Uterus (tissue), 4 donors: ENCODE measurements at places on chromosomes 4 and X. TPM values are rescaled to one million over a fixed set of nuclear protein-coding genes. Genes with fewer than 3 reads are reported as not detected.

- DNase-seq = no peak
Measured at GRCh38 chrX:29148511-29148910, 561.3 kb downstream of the IL1RAPL1 start.

- DNase-seq = no peak
Measured at GRCh38 chr4:40421839-40422708, 86.9 kb downstream of the CHRNA9 start.

The SOD3 gene
- total RNA-seq = 34.4 TPM

GRCh38 chrX:135425026-135425965, 3.6 kb downstream of the SMIM10L2A start:
- no peak for DNase-seq

DNA sequence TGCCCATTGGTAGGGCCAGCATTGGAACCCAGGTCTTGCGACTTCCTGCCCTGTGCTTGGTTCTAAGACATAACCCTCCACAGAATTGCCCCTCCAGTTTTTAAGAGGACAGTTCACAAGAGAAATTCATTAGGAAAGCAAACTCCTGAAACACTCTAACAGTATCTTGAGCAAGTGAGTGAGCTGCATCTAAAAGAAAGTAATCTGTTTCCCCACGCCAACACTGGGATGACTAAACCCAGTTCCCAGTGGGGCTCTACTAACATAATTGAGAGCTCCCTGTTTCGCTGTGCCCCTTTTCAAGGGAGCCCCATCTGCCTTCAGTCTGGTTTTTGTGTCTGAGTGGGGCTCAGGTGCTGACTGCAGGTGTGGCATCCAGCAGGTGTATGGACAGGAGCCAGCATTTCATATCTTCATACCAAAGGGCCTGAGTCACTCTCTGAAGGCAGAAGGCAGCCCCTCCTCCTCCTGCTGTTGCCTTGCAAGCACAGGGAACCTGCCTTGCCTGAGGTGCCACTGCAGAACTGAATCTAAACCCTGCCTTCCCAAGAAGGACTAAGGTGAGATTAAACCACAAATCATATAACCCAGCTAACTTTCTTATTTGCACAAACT, 8.0 kb downstream of the AMOT start:
- DNase-seq = no peak

DNA sequence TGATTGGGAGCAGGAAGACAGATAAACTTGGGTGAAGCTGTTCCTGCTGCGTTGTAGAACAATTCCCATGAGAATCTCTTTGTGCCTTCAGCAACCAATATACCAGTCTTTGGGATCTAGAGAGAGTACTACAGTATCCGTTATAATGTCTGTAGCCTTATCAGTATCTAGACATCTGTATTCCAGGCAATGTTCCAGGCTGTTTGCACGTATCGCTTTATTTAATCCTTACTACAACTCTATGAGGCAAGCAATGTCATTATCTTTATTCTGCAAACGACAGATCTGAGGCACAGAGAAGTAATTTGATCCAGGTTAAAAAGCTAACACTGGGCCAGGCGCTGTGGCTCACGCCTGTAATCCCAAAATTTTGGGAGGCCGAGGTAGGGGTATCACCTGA, 251.6 kb downstream of the ARHGAP24 start:
- no peak for DNase-seq

GRCh38 chrX:110569506-110569905, 210.9 kb downstream of the RTL9 start:
- no peak for DNase-seq

- no peak for DNase-seq
Measured at GRCh38 chr4:89288430-89288829, 19.2 kb downstream of the GPRIN3 start.

DNA sequence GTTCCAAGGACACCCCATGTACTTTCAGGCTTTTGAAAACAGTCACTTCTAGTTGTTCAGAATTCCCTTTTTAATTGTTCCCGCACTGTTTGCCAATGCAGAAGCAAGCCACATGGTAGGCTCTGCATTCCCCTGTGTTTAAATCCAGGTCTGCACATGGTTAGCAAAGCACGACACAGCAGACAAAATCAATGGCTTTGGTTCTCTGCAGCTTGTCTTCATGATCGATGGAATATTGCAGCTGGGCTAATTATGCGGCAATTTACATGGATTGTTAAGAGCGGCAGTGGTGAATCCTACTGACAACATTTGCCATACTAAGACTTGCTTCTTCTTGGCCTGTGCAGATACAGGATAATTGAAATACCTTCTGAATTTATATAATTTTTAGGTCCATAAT, 20.6 kb upstream of the INPP4B start:
- DNase-seq = no peak
